Naive B cell (primary cell): ENCODE measurements at places on chromosomes 1 and 21.

DNA sequence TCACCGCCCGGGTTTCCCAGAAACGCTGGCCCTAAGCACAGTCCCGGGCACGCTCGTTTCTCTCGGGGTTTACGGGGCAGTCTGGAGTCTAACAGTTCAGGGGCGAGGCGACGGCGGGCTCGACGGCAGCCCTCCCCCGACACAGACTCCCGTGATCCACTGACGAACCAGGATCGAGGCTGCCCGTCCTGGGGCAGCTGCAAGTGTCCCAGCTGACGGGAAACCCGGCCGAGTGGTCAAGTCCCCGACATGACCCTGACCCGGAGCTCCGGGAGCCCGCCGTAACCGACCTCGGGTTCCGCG lies 494 bp downstream of the UBE2J2 start:
- no peak for DNase-seq

DNA sequence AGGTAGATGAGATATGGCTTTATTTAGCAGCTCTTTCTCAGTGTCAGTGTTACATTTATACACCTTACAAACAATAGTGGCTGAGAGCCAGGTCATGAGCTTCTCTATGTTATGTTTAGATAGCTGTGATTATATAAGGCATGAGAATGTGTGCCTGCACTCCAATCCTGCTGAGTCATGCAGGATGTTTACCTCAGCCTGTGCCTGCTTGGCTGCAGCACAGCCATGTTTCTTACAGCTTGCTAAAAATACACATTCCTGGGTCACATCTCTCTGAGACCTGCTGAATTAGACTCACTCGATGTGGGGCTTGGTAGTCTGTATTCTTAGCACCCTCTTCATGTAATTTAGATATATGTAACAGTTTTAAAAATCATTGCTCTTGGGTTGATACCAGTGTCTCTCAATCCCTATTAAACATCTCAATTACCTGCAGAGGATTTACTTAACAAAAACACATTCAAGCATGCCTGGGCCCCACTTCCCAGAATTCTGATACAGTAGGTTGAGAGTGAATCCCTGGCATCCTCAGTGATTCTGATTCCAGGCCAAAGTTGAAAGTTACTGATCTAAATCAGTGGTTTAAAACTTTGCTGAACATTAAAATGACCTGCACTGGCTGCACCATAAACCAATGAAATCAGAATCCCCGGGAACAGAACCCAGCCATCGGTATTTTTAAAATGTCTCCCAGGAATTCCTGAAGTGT lies 107.5 kb downstream of the GDAP2 start:
- no peak for DNase-seq

- DNase-seq, result no peak
These were observed 186.9 kb upstream of the ADGRL4 start for GRCh38 chr1:79193211-79194079.

GRCh38 chr1:205497351-205497750 lies 7.1 kb upstream of the CDK18 start:
- DNase-seq, result no peak

GRCh38 chr1:236147521-236148469 lies 5.5 kb downstream of the GPR137B start:
- no peak for DNase-seq

GRCh38 chr1:2468041-2468472 lies 8.0 kb upstream of the PLCH2 start:
- peak; percentile 34 for DNase-seq

DNA sequence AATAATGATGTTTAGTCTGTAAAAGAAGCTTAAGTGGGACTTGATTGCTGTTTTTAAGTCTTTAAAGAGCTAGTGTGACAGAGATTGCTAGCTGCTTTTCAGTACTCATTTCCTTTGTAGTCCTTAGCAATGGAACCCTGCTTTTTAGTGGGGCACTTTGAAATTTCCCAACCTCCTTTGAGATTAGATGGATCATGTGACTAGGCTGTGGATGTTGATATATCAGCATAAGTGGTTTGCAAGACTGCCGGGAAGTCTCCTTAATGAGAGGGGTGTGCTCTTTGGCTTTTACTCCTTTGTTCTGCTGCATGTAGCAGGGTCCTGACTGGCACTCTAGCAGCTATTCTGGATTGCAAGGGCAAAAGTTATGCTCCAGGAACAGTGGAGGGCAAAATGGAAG lies 11.2 kb upstream of the RCOR3 start:
- no peak for DNase-seq

DNA sequence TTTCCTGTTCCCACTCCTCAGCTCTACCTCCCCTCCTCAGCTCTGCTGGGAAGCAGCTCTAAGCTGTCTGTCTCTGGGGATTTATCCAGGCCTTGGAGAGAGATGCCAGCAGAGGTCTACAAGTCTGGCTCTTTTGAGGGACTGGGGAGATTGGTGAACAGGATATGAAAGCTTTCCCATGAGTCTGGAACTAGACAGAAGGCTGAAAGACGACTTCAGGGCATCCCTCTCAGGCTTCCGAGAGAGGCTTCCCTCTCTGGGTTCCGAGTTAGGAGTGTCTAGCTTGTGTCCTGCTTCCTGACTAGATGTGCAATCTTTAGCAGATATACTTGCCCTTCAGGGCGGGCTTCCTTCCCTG lies 733 bp downstream of the TMEM35B start:
- no peak for DNase-seq

GRCh38 chr1:54120698-54121481 lies 31.9 kb downstream of the CDCP2 start:
- DNase-seq, result no peak

DNA sequence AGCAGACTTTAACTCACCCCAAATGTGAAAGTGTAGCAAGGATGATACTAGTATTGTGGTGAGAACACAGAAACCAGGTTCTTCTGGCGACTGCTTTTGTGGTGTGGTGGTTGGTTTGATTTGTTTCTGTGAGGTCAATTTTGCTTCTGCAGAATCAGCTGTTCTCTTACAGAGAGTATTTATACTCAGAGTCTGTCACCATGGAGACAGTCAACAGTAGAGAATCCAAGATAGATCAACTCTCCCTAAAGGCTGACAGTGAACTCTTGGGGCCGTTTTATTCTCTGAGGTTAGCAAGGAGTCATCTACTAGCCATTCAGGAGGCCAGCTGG lies at the start of gene CFAP107:
TSS of gene CFAP107 (plus strand) at position 209 of the 332 bp plus-strand sequence. CDS start 231 bp downstream, outside the sequence.
- no peak for DNase-seq

DNA sequence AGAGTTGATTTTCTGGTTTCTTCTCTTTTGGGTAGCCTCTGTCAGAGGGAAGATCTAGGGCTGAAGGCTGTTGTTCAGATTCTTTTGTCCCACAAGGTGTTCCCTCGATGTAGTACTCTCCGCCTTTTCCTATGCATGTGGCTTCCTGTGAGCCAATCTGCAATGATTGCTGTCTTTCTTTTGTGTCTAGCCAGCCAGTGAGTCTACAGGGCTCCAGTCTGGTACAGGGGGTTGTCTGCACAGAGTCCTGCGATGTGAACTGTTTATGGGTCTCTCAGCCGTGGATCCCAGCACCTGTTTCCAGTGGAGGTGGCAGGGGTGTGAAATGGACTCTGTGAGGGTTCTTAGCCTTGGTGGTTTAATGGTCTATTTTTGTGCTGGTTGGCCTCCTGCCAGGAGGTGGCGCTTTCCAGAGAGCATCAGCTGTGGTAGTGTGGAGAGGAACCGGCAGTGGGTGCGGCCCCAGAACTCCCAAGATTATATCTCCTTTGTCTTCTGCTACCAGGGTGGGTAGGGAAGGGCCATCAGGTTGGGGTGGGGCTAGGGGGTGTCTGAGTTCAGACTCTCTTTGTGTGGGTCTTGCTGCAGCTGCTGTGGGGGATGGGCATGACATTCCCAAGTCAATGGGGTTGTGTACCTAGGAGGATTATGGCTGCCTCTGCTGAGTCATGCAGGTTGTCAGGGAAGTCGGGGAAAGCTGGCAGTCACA lies 81.3 kb upstream of the C21orf91 start:
- no peak for DNase-seq

GRCh38 chr1:178702146-178702545 lies 22.9 kb upstream of the RALGPS2 start:
- DNase-seq, result no peak

DNA sequence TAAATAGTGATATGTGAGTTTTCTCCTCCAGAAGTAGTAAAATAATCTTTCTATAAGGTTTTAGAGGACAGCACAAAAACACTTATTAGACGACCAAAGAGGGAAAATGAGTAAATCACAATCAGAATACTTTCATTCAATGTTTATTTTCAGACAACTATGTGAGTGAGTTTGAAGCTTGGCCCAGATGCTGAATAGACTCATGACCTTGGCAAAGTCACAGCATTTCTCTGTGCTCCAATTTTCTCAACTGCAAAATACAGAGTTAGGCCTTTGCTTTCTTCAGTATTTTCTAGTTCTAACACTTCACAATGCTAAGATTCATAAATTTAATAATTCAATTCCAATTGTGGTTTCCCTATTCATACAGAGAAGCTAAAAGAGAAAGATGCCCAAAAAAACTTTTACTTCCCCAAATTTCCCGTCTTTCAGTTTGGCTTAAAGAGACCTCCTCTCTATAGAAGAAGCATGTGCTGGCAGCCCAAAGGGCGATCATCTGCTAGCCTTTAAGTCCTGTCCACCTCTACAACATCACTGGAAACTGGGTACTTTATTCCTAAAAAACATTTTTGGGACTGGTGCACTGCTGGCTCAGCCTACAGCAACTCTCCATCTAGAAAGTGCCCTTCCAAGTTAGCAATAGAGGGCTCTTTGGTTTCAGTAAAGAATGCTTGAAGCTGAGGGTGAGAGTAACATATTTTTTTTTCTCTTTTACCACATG lies 116.8 kb upstream of the GORAB start:
- no peak for DNase-seq

DNA sequence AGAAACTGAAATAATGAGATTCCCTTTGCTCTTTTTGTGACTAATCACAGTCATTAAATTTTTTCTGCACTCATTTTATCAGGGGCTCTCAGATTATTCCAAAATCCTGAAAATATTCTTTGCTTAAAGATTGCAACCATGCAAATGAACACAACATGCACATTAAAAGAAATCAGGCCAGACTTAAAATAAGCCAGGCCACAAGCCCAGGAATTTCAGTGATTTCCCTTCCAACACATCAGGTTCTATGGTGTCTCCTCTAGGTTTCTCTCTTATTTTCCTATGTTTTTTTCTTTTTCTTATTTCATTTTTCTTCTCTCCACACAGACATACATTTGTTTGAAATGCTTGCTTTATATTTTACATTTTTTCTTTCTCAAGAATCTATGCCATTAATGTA lies 65.3 kb downstream of the NIBAN1 start:
- no peak for DNase-seq

- DNase-seq, result no peak
These were observed 21.0 kb downstream of the SLC19A1 start for GRCh38 chr21:45521241-45521640.

GRCh38 chr1:11788549-11789053 lies 17.2 kb downstream of the MTHFR start:
- DNase-seq, result no peak

GRCh38 chr1:29832936-29833335 lies 596.6 kb downstream of the PTPRU start:
- no peak for DNase-seq

- DNase-seq, result no peak
These were observed 80.6 kb downstream of the WLS start for GRCh38 chr1:68151690-68152089.

GRCh38 chr21:16587681-16588375 lies 858.0 kb downstream of the USP25 start:
- no peak for DNase-seq

- DNase-seq, result no peak
These were observed 352.0 kb downstream of the HHIPL2 start for GRCh38 chr1:222195857-222196256.

DNA sequence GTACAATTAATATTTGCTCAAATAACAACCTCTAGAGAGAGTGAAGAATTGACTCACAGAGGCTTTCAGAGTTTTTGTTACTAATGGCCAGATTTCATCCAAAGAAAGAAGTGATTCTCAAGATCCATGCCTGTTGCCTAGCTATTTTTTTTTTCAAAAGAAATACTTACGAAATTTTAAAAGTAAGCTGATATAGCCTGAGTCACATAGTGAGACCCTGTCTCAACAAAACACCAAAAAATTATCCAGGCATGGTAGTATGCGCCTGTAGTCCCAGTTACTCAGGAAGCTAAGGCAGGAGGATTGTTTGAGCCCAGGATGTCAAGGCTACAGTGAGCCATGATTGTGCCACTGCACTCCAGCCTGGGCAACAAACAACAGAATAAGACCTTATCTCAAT lies 14.6 kb downstream of the PALMD start:
- DNase-seq, result no peak

GRCh38 chr1:58619286-58620054 lies 42.4 kb upstream of the TACSTD2 start:
- DNase-seq, result no peak

GRCh38 chr1:229508823-229509337 lies 739 bp upstream of the NUP133 start:
- no peak for DNase-seq

- peak; percentile 60 for DNase-seq
These were observed 58.9 kb downstream of the VPS26C start for GRCh38 chr21:37208056-37208721.

DNA sequence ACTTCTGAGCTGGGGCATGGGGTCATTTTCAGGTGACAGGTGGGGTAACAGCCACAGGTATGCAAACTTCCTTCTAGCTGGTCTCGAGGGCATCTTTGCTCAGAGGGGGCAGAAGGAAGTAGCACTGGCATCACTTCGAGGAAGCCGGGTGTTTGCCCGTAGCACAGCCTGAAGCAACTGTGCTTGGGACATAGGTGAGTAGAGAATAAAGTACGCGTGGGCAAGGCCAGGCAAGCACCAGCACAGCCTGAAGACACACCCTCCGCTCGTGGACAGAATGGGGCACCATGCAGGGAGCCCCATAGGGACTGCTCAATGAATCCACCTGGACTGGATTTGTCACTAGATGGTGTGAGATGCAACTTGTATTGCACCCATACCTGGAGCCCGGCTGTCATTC lies 167.1 kb downstream of the KCNJ6 start:
- DNase-seq, result no peak

DNA sequence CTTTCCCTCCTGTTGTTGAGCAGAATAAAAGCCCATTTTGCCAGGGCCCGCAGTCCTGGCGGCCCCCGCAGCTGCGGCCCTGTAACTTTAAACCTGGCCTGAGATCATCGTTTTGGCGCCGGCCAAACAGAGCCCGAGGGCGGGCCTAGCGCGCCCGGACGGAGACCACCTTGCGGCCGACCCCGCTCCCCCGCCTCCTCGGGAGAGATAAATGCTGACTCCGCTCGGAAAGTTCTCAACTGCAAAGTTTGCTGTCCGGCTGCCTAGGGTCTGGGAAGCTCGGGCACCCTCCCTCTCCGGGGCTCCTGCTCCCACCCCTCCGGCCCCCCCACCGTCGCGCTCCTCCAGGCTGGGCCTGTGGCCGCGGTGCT lies at the start of gene PDPN:
TSS of gene PDPN (plus strand) at position 238 of the 371 bp plus-strand sequence. CDS start 202 bp downstream, outside the sequence.
- DNase-seq, result no peak

DNA sequence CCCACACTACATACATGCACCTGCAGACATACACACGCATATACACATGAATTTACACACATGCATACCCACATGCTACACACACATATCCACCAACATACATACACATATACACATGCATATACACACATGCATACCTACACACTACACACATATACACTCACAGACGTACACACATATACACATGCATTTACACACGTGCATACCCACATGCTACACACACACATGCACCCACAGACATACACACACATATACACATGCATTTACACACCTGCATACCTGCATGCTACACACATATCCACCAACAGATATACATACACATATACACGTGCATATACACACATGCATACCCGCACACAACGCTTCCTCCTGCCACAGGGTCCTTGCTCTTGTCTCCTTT lies 61.2 kb upstream of the SLC25A33 start:
- no peak for DNase-seq
